ENCODE measurements at places on chromosomes 4 and X.
A peak's percentile ranks its signal among the peaks of the same experiment; 100 is the strongest.

DNA sequence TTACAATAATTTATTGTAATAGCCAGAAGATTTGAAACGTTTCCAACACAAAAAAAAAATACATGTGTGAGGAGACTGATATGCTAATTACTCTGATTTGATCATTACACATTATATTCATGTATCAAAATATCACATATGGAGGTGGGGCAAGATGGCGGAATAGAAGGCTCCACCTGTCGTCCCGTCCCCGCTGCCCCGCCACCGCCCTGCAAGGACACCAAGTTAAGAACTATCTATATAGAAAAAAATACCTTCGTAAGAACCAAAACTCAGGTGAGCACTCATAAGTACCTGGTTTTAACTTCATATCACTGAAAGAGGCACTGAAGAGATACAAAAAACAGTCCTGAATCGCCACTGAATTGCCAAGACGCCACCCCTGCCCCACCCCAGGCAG is 60.9 kb upstream of the SCRG1 start:
- DNase-seq, result no peak

GRCh38 chrX:16199343-16199742 is 32.1 kb downstream of the MAGEB17 start:
- no peak for DNase-seq

DNA sequence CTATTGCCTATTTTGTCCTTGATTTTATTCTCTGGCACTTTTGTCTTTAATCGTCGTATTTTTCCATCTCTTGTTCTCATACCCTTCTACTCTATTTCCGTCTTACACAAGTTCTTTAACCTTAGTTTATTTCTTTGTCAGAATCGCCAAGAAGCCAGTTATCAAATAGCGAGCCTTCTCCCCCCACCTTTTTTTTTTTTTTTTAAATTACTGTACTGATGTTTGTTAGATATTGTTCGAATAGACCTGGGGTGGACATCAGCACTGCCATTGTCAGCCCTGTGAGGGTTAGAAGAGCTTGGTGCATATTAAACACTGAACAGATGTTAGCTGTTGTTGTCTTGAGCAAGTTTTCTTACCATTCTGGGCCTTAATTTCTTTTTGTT is 1.2 kb downstream of the SPCS3 start:
- DNase-seq, result no peak

- DNase-seq, result no peak
Observed at GRCh38 chrX:150316564-150316963, 46.6 kb upstream of the MAMLD1 start.

DNA sequence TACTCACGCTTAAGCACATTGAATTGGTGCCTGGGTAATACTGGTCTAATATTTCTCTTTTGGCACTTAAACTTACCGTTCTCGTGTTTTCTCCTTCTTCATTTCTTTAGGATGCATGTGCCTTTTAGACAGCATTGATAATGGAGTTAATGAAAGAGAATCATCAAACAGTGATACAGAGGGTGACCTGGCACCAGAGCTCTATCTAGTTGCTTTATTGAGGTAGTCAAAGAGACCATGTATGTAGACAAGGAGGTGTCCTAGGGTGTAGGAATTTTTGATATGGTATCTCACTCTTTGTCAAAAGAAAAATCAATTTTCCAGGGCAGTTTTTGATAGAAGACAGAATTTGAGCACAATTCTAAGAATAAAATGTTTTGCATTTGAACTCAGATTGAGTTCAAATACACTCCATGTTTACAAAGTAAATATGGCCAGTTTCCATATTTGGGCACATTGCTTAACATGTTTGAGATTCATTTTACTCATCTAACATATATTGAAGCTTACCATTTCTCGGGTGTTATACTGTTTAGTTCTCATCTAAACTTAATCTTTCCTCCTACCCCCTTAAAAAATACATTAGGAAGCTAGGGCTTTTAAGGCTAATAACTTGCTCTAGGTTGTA is 92.0 kb downstream of the WWC2 start:
- DNase-seq, result no peak

DNA sequence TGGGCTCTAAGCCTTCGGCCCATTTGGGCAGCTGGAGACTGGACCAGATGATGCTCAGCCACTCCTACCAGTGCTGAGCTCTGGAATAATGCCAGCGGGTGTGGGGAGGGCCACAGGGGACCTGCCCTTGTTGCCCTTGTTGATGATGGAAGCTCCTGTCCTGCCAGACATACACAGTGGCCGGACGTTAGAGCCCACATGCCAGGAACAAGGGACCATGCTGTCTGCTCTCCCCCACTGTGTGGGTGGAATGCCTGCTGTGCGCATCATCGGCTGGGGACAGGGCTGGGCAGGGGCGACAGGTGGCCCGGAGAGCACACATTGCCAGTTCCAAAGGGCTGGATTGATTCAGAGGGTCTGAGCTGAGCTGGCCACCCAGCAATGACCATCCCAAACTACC is 2.0 kb downstream of the ABLIM2 start:
- no peak for DNase-seq

- no peak for DNase-seq
Observed at GRCh38 chr4:78809928-78810835, 34.0 kb downstream of the BMP2K start.

- no peak for DNase-seq
Observed at GRCh38 chr4:7981738-7982394, 42.2 kb upstream of the AFAP1 start.

DNA sequence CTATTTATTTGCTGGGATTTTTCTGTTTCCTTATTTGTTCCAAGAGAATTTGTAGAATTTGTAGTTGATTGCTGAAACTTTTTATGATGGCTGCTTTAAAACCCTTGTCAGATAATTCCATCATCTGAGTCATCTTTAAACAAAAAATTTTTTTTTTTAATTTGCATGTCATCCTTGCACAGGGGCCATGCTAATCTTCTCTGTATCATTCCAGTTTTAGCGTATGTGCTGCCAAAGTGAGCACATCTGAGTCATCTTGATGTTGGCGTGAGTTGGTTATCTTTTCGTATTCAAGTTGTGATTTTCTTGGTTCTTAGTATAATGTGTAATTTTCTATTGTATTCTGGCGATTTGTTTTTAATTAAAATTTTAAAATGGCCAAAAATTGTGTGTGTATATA is 18.7 kb upstream of the ZNF157 start:
- no peak for DNase-seq

DNA sequence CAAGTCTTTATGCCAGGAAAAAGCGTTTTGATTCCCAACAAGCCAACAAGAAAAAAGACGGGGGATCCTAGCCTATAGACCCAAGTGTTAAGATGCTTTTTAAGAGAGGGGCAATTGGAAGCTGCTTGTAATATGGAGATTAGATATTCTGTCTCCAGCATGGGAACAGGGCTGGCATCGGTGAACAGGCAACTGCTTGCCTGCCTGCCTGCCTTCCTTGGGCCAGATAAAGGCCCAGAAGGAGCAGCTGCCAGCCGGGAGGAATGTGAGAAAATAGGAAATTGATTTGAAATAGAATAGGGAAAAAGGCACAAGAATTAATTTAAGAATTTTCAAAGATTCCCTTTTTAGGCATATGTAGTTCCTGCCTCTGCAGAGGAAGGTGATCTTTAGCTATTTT is 192.2 kb downstream of the TENM3 start:
- no peak for DNase-seq

- no peak for DNase-seq
Observed at GRCh38 chr4:76630741-76631140, 195.7 kb downstream of the SHROOM3 start.

GRCh38 chrX:118448273-118448783 is 47.3 kb upstream of the DOCK11 start:
- no peak for DNase-seq

DNA sequence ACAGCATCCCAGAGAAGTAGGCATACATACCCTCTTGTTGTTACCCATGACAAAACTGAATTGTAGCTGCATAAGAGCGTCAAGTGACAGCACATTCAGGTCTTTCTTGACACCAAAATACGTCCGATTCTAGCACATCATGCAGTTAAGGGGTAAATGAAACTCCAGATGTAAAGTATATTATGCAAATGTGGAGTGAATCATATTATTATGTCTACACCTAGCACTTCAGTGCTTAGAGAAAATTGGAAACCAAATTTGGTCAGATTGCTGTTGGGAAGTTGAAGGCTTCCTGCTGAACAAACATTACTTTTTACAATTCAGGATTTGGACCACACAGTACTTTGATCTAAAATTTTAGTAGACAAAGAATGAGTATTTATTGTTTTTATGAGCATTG is 24.2 kb upstream of the LEF1 start:
- no peak for DNase-seq

DNA sequence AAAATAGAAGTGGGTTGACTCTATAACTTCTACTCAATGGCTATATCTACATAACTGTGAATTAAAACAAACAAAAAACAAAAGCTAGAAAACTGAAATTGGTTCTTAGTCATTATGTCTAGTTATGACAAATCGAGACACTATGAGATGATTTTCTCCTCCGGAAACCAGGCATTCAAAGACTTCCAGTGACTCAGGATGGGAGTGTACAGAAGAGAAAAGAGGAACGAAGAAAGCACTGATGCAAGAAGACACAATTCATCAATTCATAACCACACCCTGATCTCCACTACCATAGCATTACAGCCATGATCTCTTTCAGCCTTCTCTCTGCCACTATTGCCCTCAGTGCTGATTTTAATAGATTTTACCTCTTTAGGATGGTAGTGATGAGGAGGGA is 253.6 kb downstream of the CBLL2 start:
- DNase-seq, result no peak

GRCh38 chr4:115213716-115214115 is 100.3 kb upstream of the NDST4 start:
- no peak for DNase-seq

DNA sequence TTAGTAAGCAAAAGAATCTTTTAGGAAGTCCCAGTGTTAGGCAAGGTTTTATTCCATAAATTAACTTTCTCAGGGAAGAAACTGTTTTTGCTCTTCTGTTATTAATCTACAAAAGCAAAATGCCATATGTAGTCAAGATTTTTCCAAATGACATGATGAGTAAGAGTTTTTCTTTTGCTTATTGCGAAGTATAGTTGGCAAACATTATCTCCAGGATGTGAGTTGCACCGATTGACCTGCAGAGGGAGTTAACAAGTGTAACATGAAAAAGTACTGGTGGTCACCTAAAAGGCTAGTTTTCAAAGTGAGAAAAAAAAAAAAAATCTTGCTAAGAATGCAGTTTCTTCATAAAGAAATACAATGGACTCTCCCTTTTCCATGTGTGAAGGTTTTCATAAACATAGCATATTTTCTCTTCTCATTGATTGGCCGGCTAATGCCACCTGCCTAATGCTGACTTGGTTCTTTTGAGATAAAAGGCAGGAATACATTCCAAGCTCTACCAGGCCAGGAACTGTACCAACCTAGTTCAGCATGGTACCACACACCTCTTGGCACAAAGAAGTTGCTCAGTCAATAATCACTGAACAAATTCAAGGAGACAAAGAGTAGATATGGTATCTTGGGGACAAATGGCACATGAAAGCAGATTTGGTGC is 100.2 kb downstream of the LNX1 start:
- peak; percentile 33 for DNase-seq

DNA sequence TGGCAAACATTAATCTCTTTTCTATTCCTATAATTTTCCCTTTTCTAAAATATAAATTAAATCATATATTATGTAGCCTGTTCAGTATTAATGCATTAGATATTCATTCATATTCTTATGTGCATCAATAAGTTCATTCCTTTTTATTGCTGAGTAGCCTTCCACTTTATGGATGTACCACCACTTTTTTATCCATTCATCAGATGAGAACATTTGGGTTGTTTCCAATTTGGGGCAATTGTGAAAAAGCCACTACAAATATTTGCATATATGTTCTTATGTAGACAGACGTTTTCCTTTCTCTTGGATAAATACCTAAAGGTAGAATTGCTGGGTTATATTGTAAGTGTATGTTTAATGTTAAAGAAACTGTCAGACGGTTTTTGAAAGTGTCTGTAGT is 79.4 kb upstream of the MAPK10 start:
- no peak for DNase-seq

DNA sequence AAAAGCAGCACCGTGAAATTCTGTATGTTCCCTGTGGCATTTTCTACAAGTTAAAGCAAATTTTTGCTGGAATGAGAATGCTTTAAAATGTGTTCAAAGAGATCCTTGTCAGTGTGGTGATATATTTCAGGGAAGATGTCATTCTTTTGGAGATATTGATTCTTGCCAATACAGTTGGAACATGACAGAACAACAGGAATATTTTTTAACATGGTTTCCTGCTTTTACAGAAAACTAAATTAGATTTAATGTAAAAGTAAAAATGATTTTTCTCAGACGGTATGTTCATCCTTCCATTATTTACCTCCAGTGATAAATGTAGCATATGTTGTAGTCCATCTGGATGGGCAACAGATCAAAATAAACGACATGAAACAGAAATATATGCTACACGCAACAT is 474.8 kb downstream of the TMA16 start:
- DNase-seq, result no peak

GRCh38 chr4:148514041-148514440 is 71.8 kb upstream of the NR3C2 start:
- DNase-seq, result no peak

DNA sequence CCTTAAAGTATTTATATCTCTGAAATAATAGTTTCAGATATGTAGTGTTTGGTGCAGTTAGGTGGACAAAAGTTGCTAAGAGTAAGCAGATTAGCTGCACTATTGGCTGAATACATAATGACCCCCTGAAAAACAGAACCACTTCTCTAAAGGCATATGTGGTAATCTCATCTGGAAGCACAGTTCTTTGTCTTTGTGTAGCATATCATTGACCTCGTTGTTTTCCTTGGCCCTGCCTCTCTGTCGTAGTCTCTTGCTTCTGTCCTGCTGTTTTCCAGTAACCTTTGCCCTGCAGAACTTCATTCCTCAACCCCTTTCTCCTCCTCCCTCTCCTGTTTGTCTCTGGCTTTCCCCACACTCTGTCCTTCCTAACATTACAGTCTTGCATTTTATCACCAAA is 41.4 kb downstream of the JADE3 start:
- no peak for DNase-seq

- no peak for DNase-seq
Observed at GRCh38 chr4:138645289-138645688, 370.3 kb upstream of the NOCT start.

- DNase-seq, result no peak
Observed at GRCh38 chrX:9134366-9134765, 100.4 kb upstream of the FAM9B start.

- DNase-seq, result no peak
Observed at GRCh38 chr4:104818579-104818978, 323.9 kb upstream of the CXXC4 start.

GRCh38 chrX:10769696-10770619 is 149.6 kb upstream of the MID1 start:
- peak; percentile 42 for DNase-seq

- DNase-seq, result no peak
Observed at GRCh38 chrX:101383679-101384205, 2.2 kb downstream of the BTK start.

GRCh38 chr4:97720869-97721432 is 422.3 kb downstream of the STPG2 start:
- no peak for DNase-seq

GRCh38 chr4:5381961-5382441 is 326.4 kb downstream of the EVC2 start:
- no peak for DNase-seq

GRCh38 chr4:188187106-188187505 is 47.9 kb downstream of the TRIML1 start:
- DNase-seq, result no peak

- DNase-seq, result peak; percentile 52
Observed at GRCh38 chr4:76251441-76252270, at the start of gene FAM47E. Gene FAM47E, plus strand, starts transcription at chr4:76251721. Its CDS starts 26 bp downstream, at chr4:76251747.

GRCh38 chrX:14948691-14949090 is 75.5 kb downstream of the MOSPD2 start:
- DNase-seq, result no peak

GRCh38 chr4:68878048-68878447 is 62.3 kb downstream of the UGT2B10 start:
- DNase-seq, result no peak
